Activated T-helper 9 cell treated with anti-CD3 and anti-CD28 coated beads, Interleukin-2, amount 50 U/mL, for 16 hours (primary cell): ENCODE measurements at places on chromosomes 1 and 21.

GRCh38 chr1:201215531-201216357 is 25.1 kb downstream of the IGFN1 start:
- no peak for DNase-seq

- no peak for DNase-seq
These were observed 39.3 kb upstream of the EPS8L3 start for GRCh38 chr1:109802901-109803561.

DNA sequence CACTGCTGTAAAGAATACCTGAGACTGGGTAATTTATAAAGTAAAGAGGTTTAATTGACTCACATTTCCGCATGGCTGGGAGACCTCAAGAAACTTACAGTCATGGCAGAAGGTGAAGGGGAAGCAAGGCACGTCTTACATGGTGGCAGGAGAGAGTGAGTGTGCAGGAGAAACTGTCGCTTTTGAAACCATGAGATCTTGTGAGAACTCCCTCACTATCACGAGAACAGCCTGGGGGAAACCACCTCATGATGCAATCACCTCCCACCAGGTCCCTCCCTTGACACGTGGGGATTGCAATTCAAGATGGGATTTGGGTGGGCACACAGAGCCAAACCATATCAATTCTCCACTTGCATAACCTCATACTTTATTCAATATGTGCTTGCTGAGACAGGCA is 76.6 kb downstream of the GIPC2 start:
- DNase-seq, result no peak

DNA sequence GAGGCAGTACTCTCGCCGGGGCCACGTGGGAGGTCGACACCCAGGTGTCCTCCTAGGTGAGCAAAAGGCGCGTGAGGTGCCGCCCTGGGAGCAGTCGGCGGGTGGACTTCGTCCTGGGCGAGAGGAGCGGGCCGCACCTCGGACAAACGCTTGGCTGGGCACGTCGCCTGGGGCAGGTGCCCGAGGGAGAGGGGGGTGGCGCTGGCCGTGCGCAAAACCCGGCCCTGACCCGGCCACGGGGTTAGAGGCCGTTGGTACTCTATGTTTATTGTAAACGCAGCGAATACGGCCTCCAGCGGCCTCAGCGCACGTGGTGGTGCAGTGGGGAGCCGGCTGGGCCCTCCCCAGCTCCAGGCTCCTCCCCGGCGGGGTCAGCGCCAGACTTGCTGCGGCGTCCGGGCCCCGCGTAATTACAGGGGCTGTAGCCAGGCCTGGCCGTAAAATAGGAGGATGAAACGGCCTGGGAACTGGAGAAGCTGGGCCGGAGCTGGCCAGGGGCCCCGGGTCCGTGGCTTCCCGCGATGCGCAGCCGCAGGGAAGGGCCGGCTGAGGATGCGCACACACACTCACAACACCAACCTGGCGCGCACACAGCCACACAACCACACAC is 1.6 kb upstream of the EFNA1 start:
- DNase-seq, result no peak

DNA sequence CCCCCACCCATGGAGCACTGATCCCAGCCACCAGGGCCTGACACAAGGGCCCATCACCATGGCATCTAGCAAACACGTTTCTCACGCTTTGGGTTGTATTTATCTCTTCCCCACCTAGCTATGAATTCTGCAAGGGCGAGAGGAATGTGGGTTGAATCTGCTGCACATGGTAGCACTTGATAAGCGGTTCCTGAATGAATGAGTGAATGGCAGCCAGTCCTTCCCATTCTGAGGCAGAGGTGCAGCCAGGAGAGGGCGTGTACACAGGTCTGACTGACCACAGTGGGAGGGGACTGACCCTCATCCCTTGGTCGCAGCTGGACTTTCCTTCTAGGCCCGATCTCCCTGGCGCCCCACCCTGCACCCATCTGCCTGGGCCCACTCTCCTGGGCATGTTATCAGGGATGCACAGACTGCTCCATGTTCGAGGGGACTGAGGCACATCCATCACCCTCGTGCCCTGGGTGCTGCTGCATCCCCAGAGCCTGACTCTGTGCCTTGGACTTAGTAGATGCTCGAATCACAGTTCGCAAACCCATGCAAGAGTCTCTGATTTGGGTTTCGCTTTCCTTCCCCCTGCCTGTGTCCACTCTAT is 1.0 kb downstream of the RD3 start:
- DNase-seq, result no peak
